ENCODE measurements at places on chromosomes 3 and 15.

DNA sequence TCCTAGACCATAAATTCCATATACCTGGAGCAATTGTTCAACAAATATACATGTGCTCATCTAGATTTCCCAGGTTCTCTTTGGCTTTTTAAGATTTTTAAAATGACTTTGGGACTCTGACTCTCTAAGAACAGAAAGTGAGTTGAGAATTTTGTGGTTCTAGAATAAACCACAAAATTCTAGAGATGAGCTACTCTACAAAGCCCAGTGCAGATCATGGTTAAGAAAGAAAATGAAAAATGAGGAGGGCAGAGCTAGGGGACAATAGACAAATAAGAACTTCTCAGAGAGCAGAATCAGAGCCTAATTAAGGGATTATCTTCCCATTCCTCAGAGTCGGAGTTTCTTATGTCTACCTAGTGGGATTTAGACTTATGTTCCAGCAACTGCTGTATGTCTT lies 694.7 kb downstream of the ZNF385D start:
- DNase-seq, result no peak

DNA sequence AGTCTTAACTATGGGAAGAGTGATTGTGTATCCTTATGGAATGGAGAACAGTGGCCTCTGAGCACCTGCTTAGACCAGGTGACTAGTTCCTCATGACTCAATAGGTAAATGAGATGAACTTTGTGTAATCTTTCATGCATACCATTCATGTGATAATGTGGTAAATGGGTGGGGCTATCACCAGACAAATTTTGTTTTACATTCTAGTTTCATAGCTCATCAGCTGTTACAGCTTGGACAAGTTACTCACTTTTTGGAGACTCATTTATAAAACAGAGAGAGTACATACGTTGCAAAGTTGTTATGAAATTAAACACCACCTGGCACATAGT lies 103.7 kb upstream of the TGFBR2 start:
- no peak for DNase-seq

DNA sequence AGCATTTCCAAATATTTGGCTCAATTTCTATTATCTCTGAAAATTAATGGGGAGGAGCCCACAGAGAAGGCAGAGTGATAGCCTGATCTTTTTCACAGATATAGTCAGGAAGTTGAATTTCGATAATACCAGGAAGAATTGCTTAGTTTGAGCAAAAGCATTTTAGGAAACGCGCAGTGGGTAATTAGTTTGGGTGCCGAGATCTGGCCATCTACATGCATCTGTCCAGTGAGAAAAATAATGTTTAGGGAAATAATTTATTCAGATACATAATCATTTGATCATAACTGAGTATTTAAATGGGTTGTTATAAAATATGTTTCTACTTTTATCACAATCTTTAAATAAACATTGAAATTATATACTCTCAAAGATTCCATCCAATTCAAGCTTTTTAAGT lies 653.9 kb downstream of the RBMS3 start:
- no peak for DNase-seq

DNA sequence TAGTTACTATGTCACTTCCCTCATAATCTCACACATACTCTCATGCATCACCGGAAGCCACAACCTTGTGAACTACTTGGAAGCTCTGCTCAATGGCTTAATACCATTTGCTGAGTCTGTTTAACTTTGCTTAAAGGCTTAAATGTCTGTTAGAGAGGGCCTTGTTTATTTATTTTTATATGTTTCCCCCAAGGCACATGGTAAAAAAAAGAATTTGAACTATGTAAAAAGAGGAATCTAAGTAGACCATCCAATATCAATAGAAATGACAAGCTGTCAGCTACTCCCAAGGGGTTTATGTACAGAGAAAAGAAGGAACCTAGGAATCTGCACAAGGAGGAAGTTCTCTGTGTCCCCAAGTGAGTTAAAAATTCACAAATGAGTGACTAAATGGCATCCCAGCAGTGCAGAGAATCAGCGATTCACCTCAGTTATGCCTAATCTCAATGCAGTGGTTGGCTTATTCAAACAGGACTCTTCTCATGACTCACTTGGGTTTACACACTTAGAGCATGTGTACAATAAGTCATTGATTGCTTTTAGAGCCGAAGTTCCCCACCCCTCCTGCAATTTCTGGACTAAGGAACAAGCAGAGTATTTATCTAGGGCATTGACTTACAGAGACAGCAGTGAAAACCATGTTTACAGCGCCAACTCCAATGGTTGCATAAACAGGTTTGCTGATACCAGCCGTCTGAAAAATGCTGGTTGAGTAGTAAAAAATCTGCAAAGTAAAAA lies 24.4 kb downstream of the SLC2A2 start:
- peak; percentile 69 for DNase-seq

- no peak for DNase-seq
These were observed 29.2 kb downstream of the MITF start for GRCh38 chr3:69768438-69768837.

DNA sequence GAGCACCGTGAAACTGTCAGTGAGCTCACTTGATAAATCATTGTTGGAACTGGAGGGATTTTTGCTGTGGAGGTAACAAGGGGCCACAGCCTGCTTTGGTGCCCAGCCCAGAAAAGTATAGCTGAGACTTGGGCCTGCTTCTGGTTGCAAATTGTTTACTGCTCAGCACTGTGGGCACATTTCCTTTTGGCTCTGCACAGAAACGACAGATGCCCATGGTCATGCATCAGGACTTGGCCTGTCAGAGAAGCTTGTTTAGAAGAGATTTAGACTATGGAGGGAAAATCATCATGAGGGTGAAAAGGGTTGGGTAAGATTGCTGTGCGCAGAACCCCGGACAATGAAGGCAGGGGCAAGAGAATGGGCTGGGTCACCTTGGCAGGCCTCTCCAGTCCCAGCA lies 286.1 kb upstream of the CTNNB1 start:
- no peak for DNase-seq

GRCh38 chr3:37646865-37647264 lies 214.8 kb upstream of the CTDSPL start:
- DNase-seq, result no peak

GRCh38 chr3:60759439-60759838 lies 491.8 kb downstream of the FHIT start:
- no peak for DNase-seq

GRCh38 chr15:80153900-80154299 lies 1.1 kb downstream of the FAH start:
- no peak for DNase-seq

DNA sequence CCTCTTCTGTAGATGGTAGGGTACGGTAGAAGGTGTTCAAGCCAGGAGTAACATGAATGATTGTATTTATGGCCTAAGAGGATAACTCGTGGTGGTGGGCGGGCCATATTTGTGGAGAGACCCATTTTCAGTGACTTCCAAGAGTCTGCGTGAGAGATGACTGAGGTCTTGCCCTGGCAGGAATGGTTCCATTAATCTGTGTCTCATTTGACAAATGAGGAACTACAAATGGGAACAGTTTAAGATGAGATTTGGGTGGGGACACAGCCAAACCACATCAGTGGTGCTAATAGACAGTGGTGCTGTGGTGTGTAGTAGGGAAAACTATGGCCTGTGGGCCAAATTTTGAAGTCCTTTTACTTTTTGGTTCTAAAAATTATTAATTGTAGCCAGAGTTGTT lies 47.1 kb downstream of the FLNB start:
- no peak for DNase-seq

- no peak for DNase-seq
These were observed 177.0 kb downstream of the ZBBX start for GRCh38 chr3:167203062-167203461.

DNA sequence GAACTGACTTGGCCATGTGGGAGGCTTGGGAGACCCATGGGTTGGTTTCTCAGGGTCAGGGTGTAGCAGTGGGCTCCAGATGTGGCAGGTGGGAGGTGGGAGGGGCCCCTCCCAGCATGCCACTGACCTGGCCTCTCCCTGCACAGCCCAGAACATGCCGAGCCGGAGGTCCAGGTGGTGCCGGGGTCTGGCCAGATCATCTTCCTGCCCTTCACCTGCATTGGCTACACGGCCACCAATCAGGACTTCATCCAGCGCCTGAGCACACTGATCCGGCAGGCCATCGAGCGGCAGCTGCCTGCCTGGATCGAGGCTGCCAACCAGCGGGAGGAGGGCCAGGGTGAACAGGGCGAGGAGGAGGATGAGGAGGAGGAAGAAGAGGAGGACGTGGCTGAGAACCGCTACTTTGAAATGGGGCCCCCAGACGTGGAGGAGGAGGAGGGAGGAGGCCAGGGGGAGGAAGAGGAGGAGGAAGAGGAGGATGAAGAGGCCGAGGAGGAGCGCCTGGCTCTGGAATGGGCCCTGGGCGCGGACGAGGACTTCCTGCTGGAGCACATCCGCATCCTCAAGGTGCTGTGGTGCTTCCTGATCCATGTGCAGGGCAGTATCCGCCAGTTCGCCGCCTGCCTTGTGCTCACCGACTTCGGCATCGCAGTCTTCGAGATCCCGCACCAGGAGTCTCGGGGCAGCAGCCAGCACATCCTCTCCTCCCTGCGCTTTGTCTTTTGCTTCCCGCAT lies 7.9 kb upstream of the STAB1 start:
- DNase-seq, result no peak

- DNase-seq, result no peak
These were observed 182.3 kb upstream of the LINGO1 start for GRCh38 chr15:77815015-77815414.

DNA sequence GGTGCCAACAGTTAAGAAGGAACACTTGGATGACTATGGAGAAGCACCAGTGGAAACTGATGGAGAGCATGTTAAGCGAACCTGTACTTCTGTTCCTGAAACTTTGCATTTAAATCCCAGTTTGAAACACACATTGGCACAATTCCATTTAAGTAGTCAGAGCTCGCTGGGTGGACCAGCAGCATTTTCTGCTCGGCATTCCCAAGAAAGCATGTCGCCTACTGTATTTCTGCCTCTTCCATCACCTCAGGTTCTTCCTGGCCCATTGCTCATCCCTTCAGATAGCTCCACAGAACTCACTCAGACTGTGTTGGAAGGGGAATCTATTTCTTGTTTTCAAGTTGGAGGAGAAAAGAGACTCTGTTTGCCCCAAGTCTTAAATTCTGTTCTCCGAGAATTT lies 3.0 kb downstream of the SKIL start:
- peak; percentile 39 for DNase-seq

DNA sequence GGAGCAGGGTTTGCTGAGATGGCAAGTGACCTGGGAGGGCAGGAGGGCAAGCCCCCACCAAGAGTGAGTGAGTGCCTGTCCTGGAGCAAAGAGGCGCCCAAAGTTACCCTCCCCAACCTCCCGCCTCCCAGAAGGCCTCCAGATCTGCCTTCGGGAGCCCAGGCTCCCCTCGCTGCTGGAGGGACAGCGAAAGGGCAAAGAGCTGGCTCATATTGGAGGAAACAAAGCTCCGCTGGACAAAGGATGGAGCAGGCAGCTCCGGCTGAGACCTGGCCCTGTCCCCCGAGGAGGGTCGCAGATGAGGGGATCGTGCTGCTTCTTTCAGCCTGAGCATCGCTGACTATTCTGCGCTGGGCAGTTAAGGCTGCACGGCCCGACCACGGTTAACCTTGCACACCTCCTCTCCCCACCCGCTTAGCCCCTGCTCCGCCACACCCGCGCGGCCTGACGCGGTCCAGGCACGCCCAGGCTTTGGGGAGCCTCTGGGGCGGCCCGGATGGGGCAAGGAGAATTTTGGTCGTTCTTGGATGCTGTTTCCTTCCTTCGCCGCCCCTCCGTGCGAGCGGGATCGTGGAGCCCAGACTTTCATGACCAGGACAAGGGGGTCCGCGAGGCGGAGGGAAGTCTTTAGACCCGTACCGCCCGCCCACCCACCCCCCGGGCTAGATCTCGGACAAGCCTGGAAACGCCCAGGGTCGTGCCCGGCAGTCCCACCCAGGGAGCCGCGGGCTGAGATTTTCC lies 651 bp downstream of the PLCD1 start:
- peak; percentile 55 for DNase-seq

DNA sequence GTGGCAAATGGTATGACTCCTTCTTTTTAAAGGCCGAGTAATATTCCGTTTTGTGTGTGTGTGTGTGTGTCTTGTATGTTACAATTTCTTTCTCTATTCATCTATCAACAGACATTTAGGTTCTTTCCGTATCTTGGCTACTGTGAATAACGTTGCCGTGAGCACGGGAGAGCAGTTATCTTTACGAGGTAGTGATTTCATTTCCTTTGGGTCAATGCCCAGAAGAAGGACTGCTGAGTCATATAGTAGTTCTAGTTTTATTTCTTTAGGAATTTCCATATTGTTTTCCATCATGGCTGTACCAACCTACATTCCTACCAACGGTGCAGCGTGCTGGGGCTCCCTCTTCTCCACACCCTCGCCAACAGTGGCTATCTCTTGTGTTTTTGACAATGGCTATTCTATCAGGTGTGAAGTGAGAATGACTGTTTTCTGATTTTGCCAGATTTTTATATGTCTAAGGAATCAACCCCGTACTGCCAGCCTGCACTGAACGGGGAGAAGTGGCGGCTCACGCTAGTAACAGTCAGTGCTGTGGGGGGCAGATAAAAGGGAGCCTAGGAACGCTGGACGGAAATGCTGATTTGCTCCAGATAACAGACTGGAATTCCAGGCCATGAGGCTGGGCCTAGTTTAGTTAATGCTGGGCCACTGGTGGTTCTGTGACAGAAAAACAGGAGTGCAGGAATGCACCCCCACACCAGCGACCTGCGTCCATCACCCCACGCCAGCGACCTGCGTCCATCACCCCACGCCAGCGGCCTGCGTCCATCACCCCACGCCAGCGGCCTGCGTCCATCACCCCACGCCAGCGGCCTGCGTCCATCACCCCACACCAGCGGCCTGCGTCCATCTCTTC lies 168.1 kb downstream of the XXYLT1 start:
- peak; percentile 91 for DNase-seq

- peak; percentile 59 for DNase-seq
These were observed 58.8 kb downstream of the ARHGAP31 start for GRCh38 chr3:119352863-119353527.

DNA sequence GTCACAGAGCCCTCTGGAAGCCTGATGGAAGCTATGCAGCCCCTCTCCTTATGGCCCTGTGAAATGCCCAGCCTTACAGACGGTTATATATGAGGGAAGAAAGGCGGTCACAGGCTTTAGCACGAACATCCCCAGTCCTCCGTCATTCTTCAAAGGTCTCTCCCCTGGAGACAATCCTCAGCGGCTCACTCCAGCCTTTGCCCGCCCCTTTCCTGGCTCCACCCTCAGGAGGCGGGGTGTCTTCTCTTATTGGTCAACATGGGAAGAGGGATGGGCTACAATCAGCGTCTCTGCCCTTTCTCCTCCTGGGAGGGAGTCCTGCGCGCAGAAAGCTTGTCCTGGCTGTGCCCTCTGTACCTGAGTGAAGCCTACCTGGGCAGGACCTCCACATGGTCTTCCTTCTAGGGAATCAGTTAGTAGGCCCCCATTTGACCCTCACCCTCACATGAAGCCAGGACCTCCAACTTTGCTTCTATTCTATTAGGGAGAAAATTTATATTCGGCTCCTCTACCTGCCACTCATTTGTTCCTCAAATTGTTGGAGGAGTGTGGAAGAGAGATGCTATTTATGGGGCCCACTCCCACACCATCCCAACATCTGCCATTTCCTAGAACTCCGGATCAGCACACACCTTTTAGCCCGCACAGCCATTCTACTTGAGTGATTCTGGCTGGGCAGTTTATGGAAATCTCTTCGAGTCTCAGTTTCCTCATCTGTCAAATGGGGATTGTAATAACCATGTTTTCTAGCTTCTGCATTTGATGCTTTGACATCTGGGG lies 112.9 kb upstream of the SLC6A11 start:
- peak; percentile 24 for DNase-seq

Data from astrocyte of the hippocampus (primary cell).